ENCODE measurements at places on chromosomes 7 and 10.

GRCh38 chr7:98223351-98223897 lies 12.2 kb downstream of the BHLHA15 start:
- DNase-seq, result no peak

GRCh38 chr7:87156709-87157108 lies 4.5 kb downstream of the DMTF1 start:
- DNase-seq, result no peak

DNA sequence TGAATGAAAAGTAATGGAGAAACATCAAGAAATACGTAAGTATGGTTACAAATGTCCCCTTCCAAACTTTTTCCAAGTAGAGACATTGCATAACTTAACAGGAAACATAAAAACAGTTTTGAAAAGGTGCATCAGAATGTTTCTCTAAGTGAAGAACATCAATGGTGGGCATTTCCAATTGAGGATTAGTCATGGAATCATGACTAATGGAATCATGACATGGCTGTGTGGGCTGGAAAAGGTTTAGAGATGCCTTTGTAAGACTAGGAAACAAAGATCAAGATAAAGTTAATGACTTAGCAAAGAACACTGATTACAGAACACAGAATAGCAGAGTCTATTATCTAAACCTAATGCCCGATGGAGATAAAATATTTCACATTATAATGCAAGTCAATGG lies 272.0 kb downstream of the HPSE2 start:
- DNase-seq, result no peak

DNA sequence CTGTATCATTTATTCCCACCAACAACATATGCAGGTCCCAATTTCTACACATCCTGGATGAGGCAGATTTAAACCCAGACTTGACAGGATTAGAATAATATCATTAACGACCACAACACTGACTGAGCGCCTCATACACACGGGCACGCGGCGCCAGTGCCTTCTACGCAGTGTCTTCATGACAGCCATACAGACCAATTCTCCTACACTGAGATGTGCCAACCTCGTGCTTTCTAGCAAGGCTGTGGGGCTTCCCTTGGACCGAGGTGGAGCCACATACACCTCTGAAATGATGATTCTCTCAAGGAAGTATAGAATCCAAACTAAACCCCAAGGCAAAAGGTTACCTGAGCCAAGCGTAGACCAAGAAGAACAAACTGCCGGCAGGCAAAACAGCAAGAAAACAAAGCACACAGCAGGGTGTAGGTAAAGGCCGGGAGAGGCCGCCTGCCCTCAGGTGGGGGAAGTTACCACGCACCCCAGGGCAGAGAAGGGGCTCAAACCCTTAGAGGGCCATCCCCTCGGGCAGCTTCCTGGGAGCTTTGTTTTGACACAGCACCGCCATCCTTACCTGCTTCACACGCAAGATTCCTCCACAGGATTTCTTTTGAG lies 75.8 kb downstream of the DLG5 start:
- no peak for DNase-seq

GRCh38 chr7:7617550-7617949 lies 23.0 kb upstream of the UMAD1 start:
- no peak for DNase-seq

GRCh38 chr7:17855202-17855601 lies 85.1 kb downstream of the SNX13 start:
- DNase-seq, result no peak

GRCh38 chr7:156309016-156309620 lies 331.5 kb upstream of the RNF32 start:
- no peak for DNase-seq

DNA sequence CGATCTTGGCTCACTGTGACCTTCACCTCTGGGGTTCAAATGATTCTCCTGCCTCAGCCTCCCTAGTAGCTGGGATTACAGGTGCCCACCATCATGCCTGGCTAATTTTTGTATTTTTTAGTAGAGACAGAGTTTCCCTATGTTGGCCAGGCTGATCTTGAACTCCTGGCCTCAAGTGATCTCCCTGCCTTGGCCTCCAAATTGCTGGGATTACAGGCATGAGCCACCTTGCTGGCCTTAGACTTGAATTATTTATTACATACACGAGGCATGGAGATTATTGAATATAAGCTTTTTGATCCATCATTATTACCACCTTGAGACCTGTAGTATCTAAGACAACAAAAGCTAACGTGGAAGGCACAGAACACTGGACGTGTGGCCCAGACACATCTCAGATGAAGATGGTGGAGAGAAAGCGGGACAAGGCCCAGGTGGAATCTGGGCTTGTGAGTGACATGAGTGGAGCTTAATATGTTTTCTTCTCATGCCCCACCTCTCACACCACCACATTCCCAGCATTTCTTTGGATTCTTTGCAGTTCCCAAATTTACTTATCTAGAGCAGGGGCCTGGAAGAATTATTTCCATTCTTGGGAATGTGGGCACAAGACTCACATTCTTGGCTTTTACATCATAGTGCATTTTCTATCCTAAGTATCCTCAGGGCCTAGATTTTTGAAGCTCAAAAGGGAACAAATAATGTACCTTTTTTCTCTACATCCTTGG lies 76.6 kb downstream of the SUGCT start:
- no peak for DNase-seq

DNA sequence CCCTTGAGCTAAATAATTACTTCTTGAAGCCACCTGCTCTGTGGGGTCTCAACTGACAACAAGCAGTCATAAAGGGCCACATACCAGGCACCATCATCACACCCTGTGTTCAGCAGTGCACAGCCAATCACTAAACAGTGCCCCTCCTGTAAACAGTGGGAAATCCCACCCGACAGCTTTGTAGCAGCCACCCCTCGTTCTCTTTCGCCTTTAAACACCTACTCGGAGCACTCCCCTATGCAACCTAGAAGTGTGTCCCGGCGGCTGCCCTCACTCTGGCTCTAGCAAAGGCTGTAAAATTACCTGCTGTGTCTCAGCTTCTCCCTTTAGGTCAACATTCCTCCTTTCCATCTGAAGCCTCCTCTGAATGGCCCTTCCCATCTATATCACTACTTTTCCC lies 111.9 kb downstream of the TCERG1L start:
- DNase-seq, result no peak

DNA sequence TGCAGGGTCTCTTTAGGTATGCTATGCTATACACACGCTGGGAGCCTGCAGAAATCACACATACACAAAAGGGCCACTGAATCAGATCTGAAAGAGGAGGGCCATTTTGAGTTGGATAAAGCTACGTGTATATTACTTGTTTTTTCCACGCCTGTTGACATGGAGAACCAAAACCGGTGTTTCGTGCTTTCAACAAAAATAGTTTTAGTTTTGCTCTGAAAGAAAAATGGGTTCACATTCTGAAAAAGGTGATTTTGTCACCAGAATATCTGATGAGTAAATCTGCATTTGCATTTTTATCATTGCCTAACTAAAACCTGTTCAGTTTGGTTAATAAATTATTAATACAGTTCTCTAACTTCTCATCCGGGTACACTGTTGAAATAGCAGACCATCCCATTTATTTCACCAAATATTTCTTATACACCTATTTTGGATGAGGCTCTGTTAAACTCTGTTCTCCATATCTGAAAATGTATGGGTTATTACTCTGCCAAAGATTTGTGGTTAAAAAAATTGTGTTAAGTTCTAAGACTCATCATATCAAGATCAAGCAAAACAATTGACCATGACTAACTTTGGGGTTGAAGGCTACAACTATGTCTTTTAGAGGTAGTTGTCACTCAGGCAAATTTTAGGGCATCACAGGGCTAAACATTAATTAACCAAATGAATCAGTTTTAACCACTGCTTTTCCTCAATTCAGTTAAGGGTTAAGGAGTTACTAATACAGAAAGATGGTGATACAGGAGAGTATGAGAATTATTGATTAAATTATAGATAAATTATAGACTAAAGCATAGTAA lies 101.2 kb upstream of the RPA3 start:
- no peak for DNase-seq

DNA sequence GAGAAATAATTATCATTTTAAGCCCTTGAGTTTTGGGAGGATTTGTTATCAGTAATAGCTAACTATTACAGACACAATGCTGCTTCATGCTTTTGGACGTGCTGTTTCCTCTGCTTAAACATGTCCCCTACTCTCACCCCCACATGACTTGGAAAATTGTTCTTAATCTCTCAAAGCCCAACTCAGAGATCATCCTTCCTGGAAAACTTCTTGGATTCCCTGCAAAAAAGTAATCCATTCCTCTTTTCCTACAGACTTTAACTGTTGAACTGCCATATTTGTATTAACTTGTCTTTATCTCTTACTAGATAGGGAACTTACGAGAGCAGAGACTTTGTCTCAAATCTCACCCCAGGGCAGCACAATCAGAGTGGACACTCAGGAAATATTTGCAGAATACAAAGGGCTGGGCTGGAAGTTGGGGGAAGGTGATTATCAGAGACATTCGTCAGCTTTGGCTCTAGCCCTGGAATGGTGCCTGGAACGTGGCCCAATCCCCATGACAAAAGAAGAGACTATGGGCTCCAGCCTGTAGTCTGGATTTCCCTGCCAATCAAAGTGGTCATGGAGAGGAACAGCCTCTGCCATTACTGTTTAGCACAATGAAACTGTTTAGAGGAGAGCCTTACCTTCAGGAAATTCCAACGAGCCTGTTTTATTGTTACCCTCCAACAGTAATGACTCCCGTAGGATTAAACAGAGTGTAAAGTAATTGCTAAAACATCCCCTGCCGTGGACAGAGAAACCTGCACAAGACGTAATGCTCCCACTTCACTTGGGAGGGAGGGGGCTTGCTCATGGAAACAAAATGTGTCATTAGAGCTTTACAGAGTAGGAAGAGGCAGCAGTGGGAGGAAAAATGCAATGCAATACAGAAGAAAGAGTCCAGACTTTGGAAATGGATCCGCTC lies 140.4 kb upstream of the AUTS2 start:
- no peak for DNase-seq

GRCh38 chr7:154450451-154450850 lies 398.3 kb downstream of the DPP6 start:
- no peak for DNase-seq

DNA sequence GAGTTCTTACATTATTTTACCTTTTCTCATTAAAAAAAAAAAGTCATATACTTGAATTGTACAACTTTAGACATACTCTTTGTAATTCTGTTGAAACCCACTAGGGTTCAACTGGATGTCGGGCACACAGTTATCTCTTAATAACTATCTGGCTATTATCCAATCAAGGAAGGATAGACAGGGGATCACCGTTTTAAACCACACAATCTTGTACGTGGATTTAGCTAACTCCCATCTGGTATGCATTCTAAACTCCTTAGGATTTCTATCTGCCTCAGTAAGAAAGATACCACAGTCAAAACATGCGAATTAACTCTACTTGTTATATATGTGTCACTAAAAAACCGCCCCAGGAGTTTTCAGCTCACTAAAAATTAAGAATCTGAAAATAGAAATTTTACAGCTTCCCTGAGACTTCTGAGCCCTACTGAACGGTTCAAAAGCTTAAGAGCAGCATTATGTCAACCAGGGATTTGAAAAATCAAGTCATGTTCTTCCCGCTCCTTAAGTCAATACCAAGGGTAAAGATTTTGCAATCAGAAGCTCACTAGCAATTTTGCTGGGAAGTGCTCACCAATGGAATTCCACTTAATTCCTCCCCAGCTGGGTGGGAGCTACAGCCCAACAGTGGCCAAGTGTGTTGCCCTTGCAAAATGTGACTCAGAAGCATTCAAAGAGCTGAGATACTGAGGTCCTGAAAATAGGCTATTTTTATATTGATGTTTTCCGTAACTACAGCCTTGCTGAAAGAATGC lies 267.0 kb downstream of the FRMD4A start:
- DNase-seq, result no peak

GRCh38 chr10:68665841-68666240 lies 55.2 kb upstream of the CCAR1 start:
- DNase-seq, result no peak

GRCh38 chr10:31421322-31421721 lies 102.3 kb downstream of the ZEB1 start:
- no peak for DNase-seq

- no peak for DNase-seq
These were observed 496.6 kb downstream of the AUTS2 start for GRCh38 chr7:70094831-70095230.

DNA sequence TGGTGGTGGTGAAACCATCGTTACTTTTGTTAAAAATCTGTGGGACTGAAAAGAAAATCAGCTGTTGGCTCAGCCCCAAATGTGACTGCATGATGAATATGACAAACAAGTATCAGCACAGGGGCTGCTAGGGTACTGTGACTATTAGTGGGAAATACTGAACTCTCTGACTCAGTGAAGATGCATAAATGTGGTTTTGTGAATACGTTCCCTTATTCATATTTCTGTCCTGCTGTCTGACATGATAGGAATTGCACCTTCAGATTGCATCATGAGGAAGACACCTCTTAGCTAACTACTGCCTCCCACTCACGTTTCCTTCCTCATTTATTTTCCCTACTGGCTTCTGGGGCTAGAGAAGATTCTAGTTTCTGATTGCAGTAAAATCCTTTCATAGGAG lies 1.4 kb downstream of the CLEC5A start:
- DNase-seq, result no peak

- DNase-seq, result no peak
These were observed 233.0 kb upstream of the MKLN1 start for GRCh38 chr7:131094685-131095084.

DNA sequence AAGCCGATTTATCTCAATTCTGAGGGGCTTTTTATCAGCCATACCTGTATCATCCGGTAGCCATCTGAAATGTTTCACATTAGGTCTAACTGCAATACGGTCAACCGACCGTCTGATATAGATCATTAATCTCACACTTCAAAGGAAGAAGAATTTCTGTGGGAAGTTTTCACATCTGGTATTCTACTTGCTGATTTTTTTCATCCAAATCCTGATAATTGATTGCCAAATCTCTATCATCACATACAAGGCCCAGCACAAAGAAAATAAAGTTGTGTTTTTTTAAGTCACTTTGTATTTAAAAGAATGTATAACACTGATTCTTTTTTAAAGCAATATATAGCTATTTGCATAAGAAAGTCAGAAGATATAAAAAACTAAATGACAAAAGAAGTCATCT lies 132.3 kb downstream of the DKK1 start:
- no peak for DNase-seq

Data from activated effector memory CD4-positive, alpha-beta T cell treated with Interleukin-2 at 50 U/mL for 16 hours (primary cell).